ENCODE measurements at places on chromosomes 2 and 18.

DNA sequence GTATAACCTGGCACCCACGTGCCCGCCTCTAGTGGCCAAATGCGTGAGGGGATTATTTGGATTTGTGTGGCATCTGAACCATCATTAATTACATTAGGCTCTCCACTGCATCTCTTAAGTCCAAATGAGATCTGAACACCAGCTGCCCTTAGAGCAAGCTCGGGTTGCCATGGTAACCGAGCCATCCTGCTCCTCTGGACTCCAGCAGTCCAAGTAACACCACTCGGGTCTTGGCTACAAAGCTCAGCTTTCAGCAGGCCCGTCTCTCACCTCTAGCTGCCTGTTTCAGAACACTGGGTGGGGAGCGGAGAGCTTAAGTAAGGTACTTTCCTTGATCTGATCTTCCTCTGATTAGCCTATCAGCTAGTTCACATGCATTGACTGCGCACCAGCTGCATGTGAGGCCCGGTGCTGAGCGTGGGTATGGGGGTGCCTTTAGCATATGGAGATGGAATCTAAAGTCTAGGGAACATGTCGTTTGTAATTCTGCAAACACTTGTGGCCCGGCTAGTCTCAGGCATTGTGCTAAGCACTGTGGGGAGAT, 14.1 kb upstream of the CYS1 start:
- DNase-seq: peak; percentile 25

DNA sequence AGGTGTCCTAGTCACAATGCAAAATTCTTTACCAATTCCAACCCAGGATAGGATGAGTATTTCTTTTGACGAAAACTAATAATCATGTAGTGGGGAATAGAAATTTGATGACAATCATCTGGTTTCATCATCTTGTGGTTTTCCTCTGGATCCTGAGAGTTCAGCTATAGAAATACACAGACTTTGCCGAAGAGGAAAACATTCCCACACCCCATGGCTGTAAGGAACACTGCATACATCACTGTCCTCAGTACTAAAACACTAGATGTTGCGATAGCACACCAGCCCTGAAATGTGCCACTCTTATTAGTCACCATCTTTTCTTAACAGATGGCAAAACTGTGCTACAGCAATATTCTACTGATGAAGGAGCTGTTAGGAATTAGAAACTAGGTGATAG, 29.4 kb downstream of the CERKL start:
- no peak for DNase-seq

GRCh38 chr18:62751977-62752376, 36.6 kb downstream of the PHLPP1 start:
- no peak for DNase-seq

DNA sequence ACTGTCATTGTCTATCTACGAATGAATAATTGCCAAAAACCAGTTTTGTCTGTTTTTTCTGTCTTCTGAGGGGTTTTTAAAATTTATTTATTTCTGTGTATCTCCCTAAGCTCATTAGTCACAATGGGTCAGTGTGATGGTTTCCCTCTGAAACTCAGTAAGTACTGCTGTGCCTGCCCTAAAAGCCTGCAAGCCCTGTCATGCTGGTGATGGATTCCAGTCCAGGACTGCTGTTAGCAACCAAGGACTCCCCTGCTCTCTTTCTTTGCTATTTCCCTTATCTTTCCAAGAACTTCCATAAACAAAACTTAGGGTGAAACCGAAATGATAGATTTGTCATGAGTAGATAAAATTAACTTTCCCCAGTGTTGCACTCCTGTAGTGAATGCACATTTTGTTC, 11.8 kb upstream of the DSG2 start:
- DNase-seq: no peak

- peak; percentile 56 for DNase-seq
Measured at GRCh38 chr18:63887424-63887823, at the start of gene SERPINB2. SERPINB2 (plus strand) TSS chr18:63887705; CDS start chr18:63891445, 3,740 bp downstream.

DNA sequence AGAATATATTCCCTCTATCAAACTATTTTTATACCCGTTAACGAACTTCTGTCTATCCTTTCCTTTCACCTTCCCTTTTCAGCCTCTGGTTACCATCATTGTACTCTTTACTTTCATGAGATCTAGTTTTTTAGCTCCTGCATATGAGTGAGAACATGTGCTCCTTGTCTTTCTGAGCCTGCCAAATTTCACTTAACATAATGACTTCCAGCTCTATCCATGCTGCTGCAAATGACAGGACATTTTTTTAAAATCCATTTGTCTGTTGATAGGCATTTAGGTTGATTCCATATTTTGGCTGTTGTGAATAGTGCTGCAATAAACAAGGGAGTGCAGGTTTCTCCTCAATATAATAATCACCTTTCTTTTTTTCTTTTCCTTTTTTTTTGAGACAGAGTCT, 8.2 kb upstream of the CCDC195 start:
- no peak for DNase-seq

DNA sequence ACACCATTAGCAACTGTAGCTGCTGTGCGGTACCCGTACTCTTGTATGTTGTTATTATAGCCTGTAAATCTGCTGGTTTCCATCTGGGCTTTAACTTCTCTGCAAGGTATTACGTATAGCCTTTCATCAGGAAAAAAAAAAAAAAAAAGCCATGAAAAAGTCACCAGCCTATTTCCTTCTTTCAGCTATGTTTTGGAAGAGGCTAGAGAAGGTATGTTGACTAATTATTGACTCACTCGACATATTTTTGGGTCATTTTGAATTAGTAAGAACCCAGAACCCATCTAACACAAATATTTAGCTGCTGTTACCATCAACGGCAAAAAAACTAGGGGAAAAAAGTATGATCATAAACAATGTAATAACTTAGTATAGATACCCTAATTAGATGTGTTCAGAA, 1395.6 kb downstream of the SUCLG1 start:
- no peak for DNase-seq

- no peak for DNase-seq
Measured at GRCh38 chr2:753123-753522, 75.9 kb upstream of the TMEM18 start.

- DNase-seq: no peak
Measured at GRCh38 chr2:169002161-169002738, 28.9 kb downstream of the ABCB11 start.

- no peak for DNase-seq
Measured at GRCh38 chr2:68366083-68366560, 1.0 kb downstream of the PLEK start.

DNA sequence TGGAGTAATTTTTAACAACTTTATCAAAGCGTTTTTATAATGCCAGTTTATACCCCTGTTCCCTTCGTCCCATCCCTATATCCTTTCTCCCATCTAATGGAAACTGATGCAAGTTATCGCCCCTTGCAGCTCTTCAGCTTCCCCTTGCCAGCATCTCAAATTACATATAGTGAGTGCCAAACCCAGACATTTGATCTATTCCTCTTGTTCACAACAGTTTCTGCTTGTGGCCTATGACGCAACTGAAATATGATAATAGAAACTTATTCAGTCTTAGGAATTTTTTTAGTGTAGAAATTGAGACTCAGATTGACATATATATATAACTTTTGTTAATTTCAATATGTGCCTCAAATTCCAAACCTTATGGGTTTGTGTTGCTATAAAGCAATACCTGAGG, 562.2 kb upstream of the VWC2L start:
- no peak for DNase-seq

- no peak for DNase-seq
Measured at GRCh38 chr2:240644171-240644651, 18.9 kb downstream of the GPR35 start.

GRCh38 chr2:205496370-205496769, 185.9 kb upstream of the NRP2 start:
- no peak for DNase-seq

DNA sequence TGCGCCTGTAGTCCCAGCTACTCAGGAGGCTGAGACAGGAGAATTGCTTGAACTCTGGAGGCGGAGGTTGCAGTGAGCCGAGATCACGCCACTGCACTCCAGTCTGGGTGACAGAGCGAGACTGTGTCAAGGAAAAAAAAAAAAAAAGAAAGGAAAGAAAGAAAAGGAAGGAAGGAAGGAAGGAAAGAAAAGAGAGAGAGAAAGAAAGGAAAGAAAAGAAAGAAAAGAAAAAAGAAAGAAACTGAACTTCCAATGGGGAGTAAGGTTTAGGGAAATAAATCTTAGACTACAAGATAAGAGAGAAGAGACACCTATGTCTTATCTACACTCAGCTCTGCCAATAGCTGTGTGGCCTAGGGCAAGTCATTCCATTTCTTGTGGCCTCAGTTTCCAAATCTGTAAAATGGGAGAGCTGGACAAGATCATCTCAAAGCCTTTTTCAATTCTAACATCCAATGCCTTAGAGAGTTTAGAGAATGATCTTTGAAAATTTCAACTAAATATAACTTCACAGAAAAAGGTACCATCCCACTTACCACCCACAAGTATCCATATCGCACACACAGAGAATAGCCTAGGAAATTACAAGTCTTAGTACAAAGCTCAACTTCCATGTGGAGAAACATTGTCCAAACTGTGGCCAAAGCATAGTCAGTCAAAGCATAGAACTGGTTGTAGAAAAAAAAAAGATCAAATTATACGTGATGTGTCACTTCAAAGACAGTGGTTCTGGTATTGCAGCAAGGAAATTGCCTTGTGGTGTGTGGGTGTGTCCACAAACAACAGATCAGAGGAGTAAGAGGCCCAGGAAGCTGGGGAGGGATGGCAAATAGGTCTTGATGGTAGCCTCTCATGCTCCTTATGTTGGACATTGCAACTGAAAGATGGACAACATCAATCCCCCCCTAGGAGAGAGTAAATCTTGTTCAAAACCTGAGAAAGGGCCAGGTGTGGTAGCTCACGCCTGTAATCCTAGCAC, 42.4 kb downstream of the SLC14A2 start:
- DNase-seq: no peak

DNA sequence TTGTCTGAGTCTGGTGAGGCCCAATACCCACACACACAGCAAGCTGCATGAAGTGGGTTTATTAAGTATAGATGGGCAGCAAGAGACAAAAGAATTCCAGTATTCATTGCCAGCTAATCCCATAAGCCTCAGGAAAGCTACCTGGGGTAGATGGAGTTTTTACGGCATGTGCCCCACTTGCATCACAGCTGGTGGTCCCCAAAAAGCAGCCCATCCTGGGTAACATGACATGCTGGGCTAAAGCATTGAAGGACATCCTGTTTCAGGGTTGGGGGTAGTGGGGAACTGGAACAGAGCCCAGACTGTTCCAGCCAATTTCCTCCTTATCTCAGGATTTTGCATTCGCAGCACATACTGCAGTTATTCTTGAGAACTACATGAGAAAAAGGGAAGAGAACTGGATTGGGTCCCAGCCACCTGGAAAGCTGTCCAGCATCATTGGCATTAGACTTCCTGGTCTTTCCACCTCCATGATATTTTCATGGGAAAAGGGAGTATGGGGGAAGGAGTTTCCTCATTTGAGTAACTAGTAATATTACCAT, 240.1 kb upstream of the MMADHC start:
- DNase-seq: no peak

GRCh38 chr2:56522605-56523089, 338.9 kb downstream of the CCDC85A start:
- DNase-seq: no peak

DNA sequence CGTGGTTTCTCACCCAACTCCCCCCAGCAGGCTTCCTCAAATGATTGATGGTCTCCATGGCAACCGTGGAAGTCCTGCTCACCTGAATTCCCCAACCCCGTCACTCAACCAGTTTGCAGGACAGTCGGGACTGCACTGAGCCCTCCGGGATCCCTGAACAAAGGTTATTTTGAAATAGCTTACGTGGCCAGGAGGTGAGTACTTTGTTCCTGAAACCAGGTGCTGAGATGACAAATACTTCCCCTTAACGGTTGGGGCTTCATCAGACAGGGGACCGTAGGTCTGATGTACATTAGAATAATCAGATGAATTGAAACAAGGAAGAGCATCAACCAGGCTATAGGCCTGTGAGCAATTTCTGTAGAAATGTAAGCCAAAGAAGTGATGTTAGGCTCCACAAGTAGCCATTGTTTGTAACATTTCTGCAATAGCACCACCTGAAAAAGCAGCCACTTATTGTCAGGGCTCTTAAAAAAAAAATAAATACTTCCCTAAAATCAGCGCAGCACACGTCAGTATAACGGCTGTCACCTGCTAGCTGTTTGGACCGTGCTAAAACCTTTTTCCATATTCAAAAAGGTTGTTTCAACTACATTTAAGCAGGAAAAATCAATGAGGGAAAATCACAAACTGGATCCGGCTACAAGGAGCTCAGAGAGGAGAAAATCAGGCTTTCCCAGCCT, 206.4 kb upstream of the ID2 start:
- DNase-seq: no peak

DNA sequence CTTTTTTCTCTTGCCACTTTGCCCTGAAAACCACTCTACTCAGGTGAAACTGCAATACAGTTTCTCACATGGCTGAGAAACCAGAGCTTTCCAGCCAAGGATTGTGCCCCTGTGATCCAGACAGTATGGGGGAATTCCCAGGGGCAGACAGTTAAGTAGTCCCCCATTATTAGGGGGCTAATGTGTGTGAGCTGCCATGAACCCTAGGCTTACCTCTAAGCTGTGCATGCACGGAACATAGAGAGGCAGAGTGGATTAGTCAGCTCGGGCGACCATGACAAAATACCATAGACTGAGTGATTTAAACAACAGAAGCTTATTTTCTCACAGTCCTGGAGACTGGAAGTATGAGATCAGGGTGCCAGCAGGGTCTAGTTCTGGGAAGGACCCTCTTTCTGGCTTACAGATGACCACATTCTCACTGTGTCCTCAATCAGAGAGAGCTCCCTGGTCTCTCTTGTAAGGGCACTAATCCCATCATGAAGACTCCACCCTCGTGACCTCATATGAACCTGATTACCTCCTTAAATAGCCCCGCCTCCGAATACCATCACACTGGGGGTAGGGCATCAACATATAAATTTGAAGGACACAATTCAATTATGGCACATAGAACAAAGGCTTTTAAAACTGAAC, 215.1 kb downstream of the EIPR1 start:
- DNase-seq: no peak

DNA sequence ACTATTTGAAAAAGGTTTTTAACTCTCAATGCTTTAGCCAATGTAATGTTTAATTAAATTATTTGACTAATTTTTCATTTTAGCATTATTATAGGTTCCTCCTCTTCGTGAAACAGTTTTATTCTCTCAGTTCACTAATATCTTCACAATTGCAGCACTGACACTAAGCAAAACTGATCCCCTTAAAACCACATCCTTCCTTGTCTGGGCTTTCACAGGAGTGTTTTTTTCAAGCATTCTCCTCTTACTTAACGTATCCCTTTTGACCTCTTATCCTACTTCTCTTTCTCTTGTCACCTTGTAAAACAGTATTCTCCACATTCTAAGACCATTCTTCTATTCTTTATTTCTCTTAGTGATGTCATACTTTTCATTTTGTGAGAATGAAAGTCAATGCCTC, 112.8 kb downstream of the DSC3 start:
- DNase-seq: no peak

GRCh38 chr18:65769652-65770051, 18.8 kb downstream of the CDH7 start:
- no peak for DNase-seq

GRCh38 chr2:45242161-45242741, 233.0 kb upstream of the SIX2 start:
- DNase-seq: no peak

GRCh38 chr2:240133401-240133800, 2.7 kb downstream of the COPS9 start:
- no peak for DNase-seq
